ENCODE measurements at places on chromosomes 11 and 22.

- no peak for DNase-seq
Measured at GRCh38 chr11:1694846-1695547, 2.0 kb upstream of the KRTAP5-6 start.

DNA sequence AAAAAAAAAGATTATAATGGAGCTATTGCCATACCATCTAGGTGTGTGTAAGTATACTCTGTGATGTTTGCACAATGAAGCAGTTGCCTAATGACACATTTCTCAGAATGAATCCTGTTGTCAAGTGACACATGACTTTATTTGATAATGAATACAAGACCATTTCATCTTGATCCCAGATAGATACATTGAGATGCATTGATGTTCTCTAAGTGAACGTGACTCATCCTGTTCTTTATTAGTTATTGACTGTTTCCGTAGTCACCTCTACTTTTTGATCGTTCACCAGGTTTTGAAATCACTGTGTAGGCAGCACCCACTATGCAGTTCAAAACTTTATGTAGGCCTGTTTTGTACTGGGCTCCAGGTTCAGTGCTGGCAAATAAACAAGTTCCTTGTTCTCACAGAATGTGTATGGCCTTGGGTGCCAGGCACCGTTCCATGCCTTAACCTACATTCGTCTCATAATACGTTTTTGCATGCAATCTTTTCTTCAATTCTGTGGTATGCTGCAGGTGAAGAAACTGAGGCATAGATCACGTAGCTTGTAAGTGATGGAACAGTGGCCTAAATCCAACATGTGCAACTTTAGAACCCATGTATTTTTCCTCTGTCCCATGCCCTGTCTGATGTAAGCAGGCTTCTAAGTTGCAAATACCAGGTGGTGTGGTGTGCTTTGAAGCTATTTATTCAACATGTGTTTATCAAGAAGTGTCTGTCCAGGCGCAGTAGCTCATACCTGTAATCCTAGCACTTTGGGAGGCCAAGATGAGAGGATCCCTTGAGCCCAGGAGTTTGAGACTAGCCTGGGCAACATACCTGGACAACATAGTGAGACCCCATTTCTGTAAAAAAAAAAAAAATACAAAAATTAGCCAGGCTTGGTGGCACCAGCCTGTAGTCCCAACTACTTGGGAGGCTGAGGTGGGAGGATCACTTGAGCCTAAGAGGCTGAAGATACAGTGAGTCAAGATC is 10.4 kb downstream of the SREBF2 start:
- DNase-seq = no peak

- DNase-seq = peak; percentile 75
Measured at GRCh38 chr22:49925525-49926128, 7.2 kb downstream of the CRELD2 start.

DNA sequence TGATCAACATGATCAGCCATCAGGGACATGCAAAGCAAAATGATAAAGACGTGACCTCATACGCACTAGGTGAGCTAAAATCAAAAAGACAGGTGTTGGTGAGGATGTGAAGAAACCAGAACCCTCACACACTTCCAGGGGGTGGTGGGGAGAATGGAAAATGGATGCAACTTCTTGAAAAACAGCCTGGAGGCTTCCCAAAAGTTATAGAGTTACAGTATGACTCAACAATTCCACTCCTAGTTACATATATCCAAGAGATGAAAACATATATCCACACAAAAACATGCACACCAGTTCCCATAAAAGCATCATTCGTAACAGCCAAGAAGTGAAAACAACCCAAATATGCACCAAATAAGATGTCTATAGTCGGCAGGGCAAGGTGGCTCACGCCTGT is 42.1 kb upstream of the APLNR start:
- DNase-seq = no peak

GRCh38 chr11:46684367-46684766 is 16.1 kb downstream of the ARHGAP1 start:
- DNase-seq = no peak

DNA sequence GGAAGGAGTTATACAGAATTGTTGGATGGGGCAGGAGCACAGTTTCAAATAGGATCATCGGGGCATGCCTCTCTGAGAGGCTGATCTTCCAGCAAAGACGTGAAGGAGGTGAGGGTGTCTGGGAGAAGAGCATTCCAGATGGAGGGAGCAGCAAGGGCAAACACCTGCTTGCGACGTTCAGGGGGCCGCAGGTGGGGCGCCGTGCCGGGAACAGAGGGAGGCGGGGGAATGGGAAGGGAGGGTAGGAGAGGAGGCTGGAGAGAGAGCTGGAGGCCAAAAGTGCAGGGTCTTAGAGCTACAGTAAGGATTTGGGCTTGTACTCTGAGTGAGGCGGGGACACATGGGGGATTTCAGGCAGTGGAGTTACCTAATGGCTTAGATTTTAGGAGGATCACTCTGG is 13.6 kb downstream of the APOL5 start:
- no peak for DNase-seq

DNA sequence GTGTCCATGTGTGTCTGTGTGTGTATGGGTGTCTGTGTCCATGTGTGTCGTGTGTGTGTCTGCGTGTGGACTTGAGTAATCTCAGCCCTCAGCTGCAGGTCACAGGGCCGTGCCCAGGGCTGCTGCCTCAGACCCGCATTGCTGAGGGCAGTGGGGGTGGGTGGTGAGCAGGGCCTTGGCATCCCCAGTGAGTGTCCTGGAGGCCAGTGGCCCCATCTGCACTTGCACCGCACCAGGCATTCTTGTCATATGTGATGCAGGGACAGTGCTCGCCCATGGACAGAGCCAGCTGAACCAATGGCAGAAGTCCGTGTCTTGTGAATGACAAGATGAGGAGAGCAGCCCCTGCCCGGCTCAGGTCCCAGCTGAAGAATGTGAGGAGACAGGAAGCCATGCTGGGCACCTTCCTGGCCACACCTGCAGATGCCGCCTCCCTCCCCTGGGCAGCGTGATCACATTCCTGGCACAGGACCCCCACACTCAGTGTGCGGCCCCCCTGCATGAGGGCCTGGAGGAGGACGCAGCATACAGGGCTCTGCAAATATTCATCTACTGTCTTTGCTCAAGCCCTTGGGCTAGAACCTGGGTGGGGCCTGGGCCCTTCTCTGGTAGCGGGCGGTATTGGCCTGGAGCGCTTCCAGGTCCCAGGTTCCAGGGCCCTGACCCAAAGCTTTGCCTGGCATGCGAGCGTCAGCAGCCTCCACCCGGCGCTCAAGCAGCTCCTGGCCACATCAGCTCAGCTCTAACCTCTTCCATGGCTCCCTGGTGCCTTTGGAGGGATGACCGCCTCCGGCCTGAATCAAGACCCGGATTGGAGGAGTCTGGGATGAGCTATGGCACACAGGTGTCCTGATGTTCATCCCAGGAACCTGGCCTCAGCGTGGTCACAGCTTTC is 3.9 kb downstream of the ALDH3B2 start:
- no peak for DNase-seq

DNA sequence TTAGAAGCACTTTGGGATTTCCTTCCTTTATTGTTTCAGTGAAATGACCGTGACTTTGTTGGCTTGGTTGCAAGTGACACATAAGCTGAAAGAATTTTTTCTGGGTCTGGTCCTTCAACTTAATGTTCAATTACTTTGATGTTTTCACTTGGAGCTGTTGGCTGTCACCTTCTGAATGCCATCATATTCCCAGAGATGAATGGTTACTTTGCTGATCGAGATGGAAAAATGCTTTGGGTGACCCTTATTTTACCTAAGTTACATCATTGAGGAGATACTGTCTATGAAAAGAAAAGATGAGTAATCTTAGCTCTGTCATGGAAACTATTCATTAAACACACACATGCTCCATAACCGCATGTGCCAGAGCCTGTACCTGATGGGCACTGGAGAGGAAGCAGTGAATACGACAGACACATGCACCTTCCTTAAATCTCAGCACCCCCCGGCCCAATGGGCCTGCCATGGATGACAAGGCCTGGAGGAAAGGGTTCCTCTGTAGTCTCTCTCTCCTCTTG is 76.9 kb downstream of the TENM4 start:
- no peak for DNase-seq

DNA sequence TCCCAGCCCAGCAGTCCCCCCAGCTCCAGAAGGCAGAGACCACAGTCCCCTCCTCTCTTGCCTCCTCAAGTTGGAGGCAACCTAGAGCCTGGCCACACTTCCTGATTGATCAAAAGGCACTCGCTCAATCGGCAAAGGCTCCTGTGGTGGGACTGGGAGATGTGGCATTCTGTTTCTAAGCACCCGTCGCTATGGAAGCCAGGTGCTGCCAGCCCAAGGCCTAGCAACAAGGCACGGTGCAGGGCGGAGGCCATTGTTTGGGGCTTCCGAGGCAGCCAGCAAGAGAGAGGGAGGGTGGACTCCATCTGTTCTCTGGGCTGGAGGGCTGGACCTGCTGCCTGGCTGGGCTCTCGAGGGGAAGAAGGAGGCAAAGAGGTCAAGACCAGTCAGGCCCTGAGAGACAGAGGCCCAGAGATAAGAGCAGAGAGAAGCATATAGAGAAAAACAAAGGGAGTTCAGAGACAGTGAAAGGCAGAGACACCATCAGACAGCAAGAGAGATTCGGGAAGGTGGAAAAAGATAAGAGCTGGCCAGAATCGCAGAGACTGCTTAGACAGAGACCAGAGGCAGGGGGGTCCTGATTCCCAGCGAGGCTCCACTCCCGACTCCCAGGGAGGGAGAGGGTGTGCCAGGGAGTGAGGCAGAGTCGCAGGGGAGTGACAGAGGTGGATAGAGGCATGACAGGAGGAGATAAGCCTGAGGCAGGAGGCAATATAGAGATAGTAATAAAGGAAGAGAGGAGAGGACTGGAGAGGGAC is 21.2 kb downstream of the PDE2A start:
- DNase-seq = no peak

DNA sequence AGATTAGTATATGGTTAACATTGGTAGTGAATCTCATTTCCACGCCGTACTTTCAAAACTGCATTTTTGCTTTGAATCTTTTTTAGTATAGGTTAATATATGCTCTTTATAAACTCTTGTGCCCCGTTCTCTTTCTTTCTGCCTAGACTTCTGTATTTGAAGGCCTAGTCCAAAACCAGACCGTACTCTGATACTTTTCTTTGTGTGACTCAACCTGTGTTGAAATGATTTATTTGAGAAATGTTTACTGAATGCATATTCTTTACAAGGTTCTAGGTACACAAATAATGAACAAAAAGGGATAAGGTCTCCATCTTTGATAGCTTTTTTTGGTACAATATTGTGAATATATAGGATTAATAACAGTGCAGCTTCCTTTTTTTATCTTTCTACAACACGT is 68.3 kb downstream of the HIPK3 start:
- DNase-seq = no peak

DNA sequence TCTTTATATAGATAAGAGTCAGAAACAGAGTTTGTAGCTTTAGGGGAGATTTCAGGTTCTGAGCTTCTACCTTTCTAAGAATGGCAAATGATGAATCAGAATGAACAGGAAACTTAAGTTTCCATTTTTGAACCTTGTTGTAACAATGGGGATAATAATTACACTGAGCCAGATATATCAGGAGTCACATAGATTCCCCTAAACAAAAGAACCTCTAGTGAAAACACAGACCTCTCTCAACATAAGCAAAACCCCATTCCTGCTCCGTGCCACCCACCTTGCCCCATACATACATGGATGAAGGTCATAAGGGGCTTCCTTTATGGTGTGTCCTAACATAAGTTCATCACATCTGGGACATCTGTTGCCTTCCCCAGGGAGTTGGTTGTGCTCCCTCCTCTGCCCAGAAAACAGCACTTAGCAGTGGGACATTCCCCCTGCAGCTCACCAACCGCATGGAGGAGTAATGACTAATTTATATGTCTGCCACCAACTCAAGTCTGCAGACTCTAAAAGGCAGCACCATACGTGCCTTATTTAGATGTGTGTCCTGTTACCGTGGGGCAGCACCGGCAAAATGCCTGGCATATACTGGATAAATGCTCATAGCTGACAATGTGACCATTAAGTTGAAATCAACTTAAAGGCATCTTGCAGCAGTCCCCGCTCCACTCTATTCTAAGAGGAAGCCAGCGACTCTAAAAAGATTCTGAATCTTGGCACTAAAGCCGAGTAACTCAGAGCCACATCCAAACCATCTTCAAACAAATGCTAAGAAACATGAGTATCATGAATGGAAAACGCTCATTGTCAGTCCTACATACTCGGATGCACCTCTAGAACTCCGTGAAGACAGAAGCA is 8.0 kb downstream of the JAML start:
- peak; percentile 63 for DNase-seq

DNA sequence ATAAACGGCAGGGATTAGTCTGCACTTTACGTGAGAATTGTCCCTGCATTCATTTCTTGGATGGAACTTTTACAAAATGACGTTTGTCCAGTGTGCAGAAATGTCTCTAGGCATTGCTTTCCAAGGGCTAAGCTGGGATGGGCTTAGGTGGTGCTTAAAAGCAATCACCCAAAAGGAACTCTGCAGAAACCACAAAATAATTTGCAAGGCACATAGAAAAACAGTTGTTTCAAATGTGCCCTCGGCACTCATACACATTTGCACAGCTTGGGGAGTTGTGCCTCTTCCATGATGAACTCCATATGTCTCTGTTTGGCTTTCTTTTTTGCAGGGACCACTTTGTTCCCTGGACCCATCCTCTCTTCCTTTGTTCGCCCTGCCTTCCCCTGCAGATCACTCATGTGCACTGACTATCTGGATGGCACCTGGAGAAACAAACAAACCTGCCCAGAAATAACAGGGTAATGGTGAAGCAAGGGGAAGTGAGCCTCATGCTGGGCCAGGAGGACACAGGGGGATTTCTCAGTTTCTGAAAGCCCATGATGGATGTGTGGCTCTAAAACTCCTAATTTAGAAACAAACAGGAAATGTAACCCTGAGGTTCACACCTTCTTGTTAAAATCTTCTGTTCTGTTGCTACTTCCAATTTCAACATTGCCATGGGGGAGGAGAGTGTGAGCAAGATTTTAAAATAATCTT is 150.2 kb downstream of the SNX19 start:
- DNase-seq = no peak

GRCh38 chr22:49079743-49080500 is 747.8 kb downstream of the BRD1 start:
- DNase-seq = no peak

DNA sequence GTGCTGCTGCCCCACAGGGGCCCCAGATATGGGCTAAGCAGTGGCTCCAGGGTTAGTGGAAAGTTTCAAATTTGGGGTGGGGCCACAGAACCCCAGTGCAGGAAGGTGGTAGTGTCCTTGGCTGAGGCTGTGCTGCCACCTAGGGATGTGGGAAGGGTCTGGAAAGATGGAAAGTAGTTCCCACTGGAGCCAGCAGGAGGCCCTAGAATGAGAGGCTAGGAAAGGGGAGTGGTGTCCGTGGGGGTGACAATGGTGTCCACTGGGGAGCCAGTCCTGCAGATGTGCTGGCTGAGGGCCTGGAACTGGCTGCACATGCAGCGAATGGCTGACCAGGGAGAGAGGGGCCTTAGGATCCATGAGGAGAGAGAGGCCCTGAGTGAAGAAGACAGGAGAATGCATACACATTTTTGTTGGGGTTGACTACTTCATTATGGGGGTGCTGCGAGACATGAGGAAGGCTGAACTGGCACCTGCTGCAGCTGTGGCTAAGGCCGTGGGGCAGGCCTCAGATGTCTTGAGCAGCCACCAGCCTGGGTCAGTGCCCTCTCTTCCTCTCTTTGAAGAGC is 21.1 kb downstream of the RFPL3 start:
- DNase-seq = no peak

GRCh38 chr22:41445129-41446056 is 1.2 kb downstream of the TOB2 start:
- DNase-seq = peak; percentile 18
